ENCODE measurements at places on chromosomes 16 and 17.

GRCh38 chr17:20184977-20185619 lies 175.9 kb downstream of the SPECC1 start:
- no peak overlapping the region for H3K4me3 ChIP-seq
- H3K27me3 ChIP-seq, result no peaks in the 10 kb centered on the region
- no peak overlapping the region for H3K27ac ChIP-seq
- DNase-seq, result no peak
- no peaks in the 10 kb centered on the region for H3K4me1 ChIP-seq
- no peaks in the 10 kb centered on the region for H3K36me3 ChIP-seq

DNA sequence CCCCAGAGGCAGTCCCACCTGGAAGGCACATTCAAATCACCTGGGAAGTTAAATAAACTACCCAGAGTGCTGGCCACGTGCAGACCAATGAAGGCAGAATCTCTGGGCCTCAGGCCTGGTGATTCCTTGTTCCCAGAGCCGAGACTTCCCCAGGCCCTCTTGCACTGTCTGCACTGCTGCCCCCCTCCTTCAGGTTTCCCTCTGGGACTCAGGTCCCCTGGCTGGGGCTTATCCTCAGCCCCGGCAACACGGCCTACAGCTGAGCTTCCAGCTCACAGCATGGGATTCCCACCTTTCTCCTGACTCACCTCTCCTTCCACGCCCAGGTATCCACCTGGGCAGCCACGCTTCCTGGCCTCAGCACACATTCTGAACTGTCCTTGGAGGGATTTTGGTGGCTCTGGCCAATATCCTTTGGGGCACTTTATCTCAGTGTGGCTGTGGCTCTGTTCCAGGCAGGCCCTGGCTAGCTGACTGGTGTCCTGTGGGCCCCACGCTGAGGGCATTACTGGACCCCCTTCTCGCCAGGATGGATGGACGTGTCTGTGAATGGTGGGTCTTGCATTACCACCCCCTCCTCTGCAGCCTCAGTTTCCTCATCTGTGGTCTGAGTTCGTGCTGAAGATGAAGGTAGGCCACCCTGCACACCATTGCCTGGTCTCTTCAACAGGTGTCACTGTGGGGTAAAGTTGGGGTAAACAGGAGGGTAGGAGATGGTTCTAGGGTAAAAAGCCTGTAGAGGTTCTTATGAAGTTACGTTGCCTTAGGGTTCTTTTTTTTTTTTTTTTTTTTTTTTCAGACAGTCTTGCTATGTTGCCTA lies 165.7 kb downstream of the IRF8 start:
- no peak overlapping the region for H3K27ac ChIP-seq
- H3K36me3 ChIP-seq, result no peaks in the 10 kb centered on the region
- H3K4me3 ChIP-seq, result no peak overlapping the region
- H3K4me1 ChIP-seq, result no peaks in the 10 kb centered on the region

DNA sequence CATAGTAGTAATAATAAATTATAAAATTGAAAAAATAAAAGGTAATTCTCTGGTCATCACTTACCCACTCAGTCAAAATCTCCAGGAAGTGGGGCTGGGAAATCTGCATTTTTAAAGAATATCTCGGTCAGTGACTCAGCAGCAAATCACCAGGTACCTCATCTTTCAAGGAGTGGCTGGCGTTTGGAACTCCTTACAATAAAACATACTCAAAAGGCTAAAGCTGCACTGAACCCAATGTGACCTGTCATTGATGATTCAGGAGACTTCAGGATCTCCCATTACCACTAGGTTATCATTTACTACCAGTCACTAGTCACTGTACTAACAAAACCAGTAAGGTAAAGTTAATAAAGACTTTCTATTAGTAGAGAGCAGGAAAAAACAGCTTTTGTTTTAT lies 21.5 kb upstream of the RFFL start:
- peaks cover 58% of the 10 kb centered on the region for H3K4me1 ChIP-seq
- H3K4me3 ChIP-seq, result no peak overlapping the region
- DNase-seq, result no peak
- H3K36me3 ChIP-seq, result no peaks in the 10 kb centered on the region

DNA sequence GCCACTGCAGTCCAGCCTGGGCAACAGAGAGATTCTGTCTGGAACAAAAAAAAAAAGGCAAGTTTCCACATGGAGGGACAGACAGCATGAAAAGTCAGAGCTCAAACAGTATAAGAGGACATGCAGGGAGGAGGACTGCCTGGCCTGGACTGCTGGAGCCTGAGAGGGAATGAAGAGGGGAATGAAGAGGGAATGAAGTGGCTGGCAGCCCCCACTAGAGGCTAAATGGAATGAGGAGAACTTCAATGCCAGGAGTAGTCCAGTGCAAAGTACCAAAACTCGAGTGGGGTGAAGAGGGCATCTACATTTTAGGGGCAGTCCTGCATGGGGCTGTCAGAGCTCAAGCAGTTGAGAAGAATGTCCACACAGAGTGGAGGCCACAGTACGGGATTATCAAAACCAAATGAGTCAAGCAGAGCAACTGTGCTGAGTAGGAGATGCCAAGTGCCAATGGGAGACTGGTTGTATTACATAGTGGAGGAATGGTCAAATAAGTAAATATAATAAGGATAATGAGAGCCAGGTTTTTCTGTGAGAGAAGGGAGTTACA lies 22.9 kb downstream of the IKZF3 start:
- H3K27me3 ChIP-seq, result no peaks in the 10 kb centered on the region
- no peaks in the 10 kb centered on the region for H3K36me3 ChIP-seq
- no peak overlapping the region for H3K27ac ChIP-seq
- no peak overlapping the region for H3K4me3 ChIP-seq
- no peak for DNase-seq
- peaks cover 24% of the 10 kb centered on the region for H3K4me1 ChIP-seq

GRCh38 chr17:28029044-28029443 lies 13.4 kb upstream of the NLK start:
- no peaks in the 10 kb centered on the region for H3K36me3 ChIP-seq
- no peak for DNase-seq
- no peak overlapping the region for H3K27ac ChIP-seq
- H3K27me3 ChIP-seq, result no peaks in the 10 kb centered on the region

DNA sequence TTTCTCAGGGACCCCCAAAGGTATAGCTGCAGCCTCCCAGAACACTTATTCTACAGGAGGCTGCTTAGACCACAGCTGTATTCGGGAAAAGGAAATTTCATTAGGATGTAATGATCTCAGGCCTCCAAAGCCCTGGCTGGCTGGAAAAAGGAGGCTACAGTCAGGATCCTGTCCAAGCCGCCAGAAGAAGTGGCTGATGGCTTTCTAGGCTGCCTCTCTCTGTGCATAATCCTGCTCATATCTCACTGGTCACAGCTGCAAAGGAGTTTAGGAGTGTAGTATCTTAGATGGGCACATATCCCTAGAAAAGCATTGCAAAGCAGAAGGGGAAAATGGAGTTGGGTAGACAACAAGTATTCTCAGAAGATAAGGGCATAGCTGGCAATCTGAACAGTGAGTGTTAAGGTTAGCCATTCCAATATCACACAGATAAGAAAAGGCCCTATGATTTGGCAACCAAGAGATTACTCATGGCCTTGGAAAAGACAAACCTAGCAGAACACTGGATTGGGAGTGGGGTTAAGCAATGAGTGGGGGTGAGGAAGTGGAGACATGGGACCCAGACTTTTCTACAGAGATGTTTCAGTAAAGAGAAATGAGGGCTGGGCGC lies 26.0 kb upstream of the PRKCA start:
- no peaks in the 10 kb centered on the region for H3K27me3 ChIP-seq
- DNase-seq, result no peak
- no peaks in the 10 kb centered on the region for H3K4me1 ChIP-seq
- no peak overlapping the region for H3K4me3 ChIP-seq
- H3K36me3 ChIP-seq, result no peaks in the 10 kb centered on the region

DNA sequence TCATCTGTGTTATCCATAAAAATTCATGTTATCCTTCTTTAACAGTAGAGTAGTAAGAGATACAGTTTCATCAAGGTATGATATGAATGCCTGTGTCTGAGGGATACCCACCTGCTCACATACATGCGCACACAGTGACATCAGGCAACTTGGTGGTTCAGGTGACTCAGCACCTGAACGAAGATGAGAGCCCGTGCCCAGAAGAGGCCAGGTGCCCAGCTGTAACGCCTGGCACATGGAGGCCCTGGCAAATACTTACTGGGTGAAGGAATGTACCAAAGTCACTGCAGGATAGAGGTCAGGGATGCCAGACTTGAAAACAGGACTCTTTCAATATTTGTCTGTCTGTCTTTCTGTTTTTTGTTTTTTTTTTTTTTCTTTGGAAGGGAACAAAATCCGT lies 72.6 kb upstream of the LGALS9 start:
- no peaks in the 10 kb centered on the region for H3K27me3 ChIP-seq
- DNase-seq, result no peak
- H3K4me1 ChIP-seq, result no peaks in the 10 kb centered on the region
- no peak overlapping the region for H3K27ac ChIP-seq
- no peak overlapping the region for H3K4me3 ChIP-seq

- H3K36me3 ChIP-seq, result no peaks in the 10 kb centered on the region
- no peaks in the 10 kb centered on the region for H3K27me3 ChIP-seq
- H3K4me1 ChIP-seq, result no peaks in the 10 kb centered on the region
- DNase-seq, result no peak
- no peak overlapping the region for H3K27ac ChIP-seq
- no peak overlapping the region for H3K4me3 ChIP-seq
Observed at GRCh38 chr16:78385086-78385805, 285.8 kb downstream of the WWOX start.

DNA sequence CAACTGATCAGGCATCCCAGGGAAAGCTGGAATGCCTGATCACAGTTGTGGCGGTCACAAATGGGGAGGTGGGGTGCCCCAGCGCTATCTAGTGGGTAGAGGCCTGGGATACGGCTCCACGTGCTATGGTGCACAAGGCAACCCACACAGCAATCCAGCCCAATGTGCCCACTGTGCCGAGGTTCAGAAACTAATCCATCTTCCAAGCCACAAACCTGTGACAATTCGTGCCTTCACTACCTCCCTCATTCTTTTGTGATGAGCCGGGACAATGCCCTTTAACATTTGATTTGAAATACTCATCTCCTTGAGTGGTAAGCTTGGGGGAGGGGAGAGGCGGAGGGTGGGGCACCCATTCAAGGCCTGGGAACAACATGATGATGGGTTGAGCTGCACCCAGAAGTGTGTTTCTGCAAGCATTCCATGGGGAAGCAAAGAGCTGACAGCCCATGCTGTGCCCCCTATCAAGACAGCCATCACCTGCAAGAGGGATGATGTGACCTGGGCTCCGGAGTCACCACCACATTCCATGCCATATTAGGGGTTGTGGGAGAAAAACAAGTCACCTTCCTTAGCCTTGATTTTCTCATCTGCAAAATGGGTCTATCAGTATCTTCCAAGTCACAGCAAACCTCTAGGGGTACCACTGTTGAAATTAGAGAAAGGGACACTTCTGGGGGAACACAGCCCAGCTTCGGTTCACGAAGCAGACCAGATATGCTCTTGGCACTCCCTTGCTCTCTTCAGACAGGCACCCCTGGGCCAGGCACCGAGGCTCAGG lies 3.7 kb downstream of the ELOB start:
- H3K36me3 ChIP-seq, result peaks cover 56% of the 10 kb centered on the region
- peaks cover 20% of the 10 kb centered on the region for H3K4me1 ChIP-seq
- DNase-seq, result no peak
- no peak overlapping the region for H3K4me3 ChIP-seq
- no peak overlapping the region for H3K27ac ChIP-seq
- no peaks in the 10 kb centered on the region for H3K27me3 ChIP-seq

- H3K4me3 ChIP-seq, result no peak overlapping the region
- H3K36me3 ChIP-seq, result peaks cover 22% of the 10 kb centered on the region
Observed at GRCh38 chr17:16150251-16150856, 65.0 kb downstream of the NCOR1 start.

Data from CD8-positive, alpha-beta memory T cell (primary cell).